Ovary (tissue), 10 donors: ENCODE measurements at places on chromosomes 5 and 9. TPM values are rescaled to one million over a fixed set of nuclear protein-coding genes. Genes with fewer than 3 reads are reported as not detected.

DNA sequence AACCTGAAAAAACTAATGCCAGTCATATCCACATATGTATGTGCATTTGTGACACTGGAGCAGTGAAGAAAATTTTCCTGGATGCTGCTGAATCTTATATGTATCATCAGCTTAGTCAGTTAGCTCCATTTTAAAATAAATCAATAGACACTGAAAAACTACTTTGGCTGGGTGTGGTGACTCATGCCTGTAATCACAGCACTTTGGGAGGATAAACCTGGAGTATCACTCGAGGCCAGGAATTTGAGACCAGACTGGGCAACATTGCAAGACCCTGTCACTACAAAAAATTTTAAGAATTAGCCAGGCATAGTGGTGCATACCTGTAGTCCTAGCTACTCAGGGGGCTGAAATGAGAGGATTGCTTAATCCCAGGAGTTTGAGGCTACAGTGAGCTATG, 511.0 kb upstream of the TLE4 start:
- no peaks in the 10 kb centered on the region for H3K4me1 ChIP-seq
- DNase-seq, result no peak
- H3K27ac ChIP-seq, result no peak overlapping the region
- no peak overlapping the region for H3K4me3 ChIP-seq
- no peaks in the 10 kb centered on the region for H3K27me3 ChIP-seq

The INSYN2B gene
- polyA plus RNA-seq, result 0.12 TPM

DNA sequence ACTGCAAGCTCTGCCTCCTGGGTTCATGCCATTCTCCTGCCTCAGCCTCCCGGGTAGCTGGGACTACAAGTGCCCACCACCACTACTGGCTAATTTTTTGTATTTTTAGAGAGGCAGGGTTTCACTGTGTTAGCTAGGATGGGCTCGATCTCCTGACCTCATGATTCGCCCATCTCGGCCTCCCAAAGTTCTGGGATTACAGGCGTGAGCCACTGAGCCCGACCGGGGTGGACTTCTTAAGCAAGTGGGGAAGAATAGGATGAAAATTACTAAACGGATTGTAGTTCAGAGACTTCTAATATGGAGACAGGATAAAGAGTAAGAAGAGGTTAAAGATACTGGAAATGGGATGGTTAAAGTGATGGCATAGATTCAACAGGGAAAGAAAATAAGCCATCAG, 132.3 kb upstream of the IRX2 start:
- no peaks in the 10 kb centered on the region for H3K27me3 ChIP-seq
- H3K4me1 ChIP-seq, result no peaks in the 10 kb centered on the region
- H3K27ac ChIP-seq, result no peak overlapping the region

The RNF130 gene
- polyA plus RNA-seq, result 74.0 TPM

DNA sequence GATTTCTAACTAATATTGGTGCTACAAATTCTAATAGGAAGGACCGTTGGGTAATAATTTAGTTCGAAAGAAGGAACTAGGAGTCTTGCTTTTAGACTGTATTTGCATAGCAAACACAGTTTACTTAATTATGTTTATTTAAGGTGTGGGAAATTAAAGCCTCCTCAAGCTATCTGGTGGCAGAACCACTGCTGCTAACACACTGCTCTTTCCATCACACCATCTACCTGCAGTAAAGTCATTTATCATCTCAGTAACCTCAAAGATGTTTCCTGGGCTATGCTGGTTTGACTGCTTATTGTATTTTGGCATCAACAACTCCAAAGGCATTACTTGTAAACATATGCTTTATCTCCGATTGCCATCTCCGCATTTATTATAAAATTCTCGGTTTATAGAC, 114.3 kb downstream of the DEPDC1B start:
- no peak overlapping the region for H3K27ac ChIP-seq
- H3K4me3 ChIP-seq, result no peak overlapping the region
- H3K27me3 ChIP-seq, result no peaks in the 10 kb centered on the region
- no peaks in the 10 kb centered on the region for H3K4me1 ChIP-seq
- H3K36me3 ChIP-seq, result no peaks in the 10 kb centered on the region
- DNase-seq, result no peak

The JAK2 gene
- 15.9 TPM for polyA plus RNA-seq

DNA sequence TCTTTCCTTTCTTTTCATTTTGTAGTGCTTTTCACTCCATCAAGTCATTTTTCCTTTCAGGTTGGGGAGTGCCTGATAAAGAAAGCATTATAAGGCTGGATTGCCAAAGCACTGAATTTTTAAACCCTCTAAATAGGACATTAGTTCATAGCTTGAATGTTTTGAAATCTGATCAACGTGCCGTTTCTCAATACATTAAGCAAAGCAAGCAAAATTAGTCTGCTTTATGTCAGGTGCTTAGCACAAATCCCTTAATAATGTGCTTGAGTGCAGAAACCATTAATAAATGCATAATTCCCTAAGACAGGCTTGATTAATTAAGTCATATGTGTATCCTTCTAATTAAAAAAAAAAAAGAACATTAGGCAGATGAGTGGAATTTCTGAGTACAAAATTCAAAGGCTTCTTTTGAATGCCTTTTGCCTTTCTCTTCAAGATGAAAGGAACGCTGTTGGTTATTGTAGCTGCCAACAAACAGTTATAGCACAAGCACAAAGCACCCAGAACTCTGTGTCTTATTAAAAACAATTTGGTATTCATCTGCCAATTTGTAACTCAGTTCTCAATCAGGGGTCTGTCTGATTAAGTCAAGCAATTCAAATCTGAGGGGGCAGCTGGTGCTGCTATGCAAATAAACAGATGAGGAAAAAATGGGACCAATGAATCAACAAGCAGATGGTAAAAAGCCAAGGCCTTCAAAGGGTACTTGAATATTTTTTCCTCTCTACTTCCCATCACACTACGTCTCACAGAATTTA, 233.7 kb downstream of the TLE1 start:
- H3K36me3 ChIP-seq, result no peaks in the 10 kb centered on the region
- no peaks in the 10 kb centered on the region for H3K27me3 ChIP-seq
- no peak overlapping the region for H3K4me3 ChIP-seq
- no peak overlapping the region for H3K27ac ChIP-seq
- no peaks in the 10 kb centered on the region for H3K4me1 ChIP-seq

- DNase-seq, result no peak
- H3K36me3 ChIP-seq, result no peaks in the 10 kb centered on the region
- no peak overlapping the region for H3K4me3 ChIP-seq
Measured at GRCh38 chr5:129718471-129719090, 29.3 kb upstream of the MINAR2 start.

DNA sequence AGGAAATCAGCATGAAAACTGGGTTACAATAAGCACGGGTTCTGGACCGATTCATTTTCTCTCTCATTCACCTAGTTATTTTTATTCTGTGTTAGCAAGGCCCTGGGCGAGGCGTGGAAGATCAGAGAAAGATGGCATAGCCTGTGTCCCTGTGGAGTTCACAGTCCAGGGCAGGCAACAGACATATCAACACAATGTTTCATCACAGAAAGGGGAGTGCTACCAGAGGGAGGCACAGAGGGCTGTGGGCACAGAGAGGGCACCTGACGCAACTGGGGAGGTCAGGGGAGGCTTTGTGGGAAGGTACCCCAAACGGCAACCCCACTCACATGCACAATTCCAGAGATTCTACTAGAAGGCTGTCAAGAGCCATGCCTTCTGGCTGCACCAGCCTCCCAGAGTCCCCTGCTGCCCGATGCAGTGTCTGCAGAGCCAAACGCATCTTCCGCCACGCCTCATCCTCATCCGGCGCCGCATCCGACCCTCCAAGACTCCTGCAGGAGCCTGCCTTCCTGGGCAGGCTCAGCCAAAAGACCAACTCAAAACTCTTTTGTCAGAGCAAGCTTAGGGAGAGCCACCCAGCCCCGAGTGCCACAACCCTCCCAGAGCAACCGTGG, 1.4 kb downstream of the FAM193B start:
- peaks cover 8% of the 10 kb centered on the region for H3K4me1 ChIP-seq
- no peaks in the 10 kb centered on the region for H3K36me3 ChIP-seq
- no peaks in the 10 kb centered on the region for H3K27me3 ChIP-seq
- no peak overlapping the region for H3K27ac ChIP-seq
- H3K4me3 ChIP-seq, result peak overlapping the region; percentile 63

The OSMR gene
- polyA plus RNA-seq, result 16.6 TPM

DNA sequence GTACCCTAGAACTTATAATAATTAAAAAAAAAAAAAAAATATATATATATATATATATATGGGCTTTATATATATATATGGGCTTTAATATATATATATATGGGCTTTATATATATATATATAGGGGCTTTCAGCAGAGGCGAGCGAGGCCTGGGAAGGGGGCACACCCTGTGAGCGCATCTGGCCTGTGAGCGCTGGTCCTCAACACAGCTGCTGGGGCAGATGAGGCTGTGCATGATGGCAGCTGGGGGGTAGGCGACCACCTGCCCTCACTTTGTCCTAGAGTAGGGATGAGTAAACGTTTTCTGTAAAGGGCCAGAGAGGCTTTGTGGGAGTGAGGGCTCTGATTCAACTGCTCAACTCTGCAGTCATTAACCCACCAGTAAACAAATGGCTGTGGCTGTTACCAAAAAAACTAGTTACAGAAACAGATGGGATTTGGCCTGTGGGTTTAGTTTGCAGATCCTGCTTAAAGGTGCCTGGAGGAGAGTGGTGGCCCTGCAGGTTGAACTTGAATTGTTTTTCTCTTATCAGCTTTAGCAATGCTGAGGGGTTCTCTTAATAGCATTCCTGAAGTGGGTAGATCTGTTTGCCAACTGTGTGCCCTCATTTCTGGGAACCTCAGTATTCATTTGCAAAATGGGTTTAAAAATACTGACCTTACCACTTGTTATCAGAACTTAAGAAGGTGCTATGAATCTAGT, 88.1 kb upstream of the EPB41L4B start:
- no peak overlapping the region for H3K27ac ChIP-seq
- no peak overlapping the region for H3K4me3 ChIP-seq
- no peaks in the 10 kb centered on the region for H3K27me3 ChIP-seq
- H3K36me3 ChIP-seq, result no peaks in the 10 kb centered on the region
- DNase-seq, result no peak

GRCh38 chr5:63135291-63135690, 556.7 kb downstream of the LRRC70 start:
- H3K27me3 ChIP-seq, result no peaks in the 10 kb centered on the region
- H3K27ac ChIP-seq, result no peak overlapping the region
- DNase-seq, result no peak

The MEF2C gene
- polyA plus RNA-seq, result 73.8 TPM

GRCh38 chr5:8729437-8729836, 816.4 kb downstream of the SEMA5A start:
- H3K27ac ChIP-seq, result no peak overlapping the region
- H3K4me3 ChIP-seq, result no peak overlapping the region
- H3K4me1 ChIP-seq, result no peaks in the 10 kb centered on the region

DNA sequence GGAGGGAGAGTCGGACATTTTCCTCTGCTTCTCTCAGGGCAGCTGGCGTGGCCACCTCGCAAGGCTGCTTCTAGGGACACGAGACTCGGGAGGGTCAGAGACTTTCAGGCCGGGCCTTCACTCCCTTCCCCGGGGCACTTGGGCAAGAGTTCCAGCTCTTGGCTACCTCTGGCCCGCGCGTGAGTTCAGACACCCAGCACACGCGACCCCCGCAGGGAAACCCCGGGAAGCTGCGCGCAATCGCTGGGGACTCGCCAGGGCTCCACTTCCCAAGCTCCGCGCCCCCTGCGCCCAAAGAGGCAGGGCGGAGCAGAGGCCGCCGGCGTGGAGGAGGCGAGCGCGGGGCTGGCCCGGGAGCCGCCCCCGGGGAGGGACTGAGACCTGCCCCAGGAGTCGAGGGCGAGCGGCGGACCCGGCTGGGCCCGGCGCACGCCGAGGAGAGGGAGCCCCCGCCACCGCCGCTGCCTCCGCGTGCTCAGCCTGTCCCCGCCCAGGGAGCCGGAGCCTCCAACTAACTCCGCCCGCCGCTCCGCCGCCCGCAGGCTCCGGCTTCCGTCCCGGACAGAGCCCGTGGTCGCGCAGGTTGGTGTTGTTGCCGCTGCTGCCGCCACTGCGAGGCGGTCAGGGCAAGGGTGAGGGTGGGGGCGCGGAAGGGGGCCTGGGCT, at the start of gene PAM:
Gene PAM (plus strand): TSS at position 539 of the 665 bp plus-strand sequence. CDS start 110,891 bp downstream, outside the sequence.
- peak within 1 kb of the TSS; percentile 84 for H3K4me3 ChIP-seq
- DNase-seq, result peak; percentile 81
- peaks cover 7% of the 10 kb centered on the region for H3K4me1 ChIP-seq
- no peaks in the 10 kb centered on the region for H3K27me3 ChIP-seq
- no peaks in the 10 kb centered on the region for H3K36me3 ChIP-seq
- peak within 1 kb of the TSS; percentile 28 for H3K27ac ChIP-seq

The GOLGA1 gene
- 7.6 TPM for polyA plus RNA-seq

The CAST gene
- polyA plus RNA-seq, result 276 TPM

The DDX4 gene
- polyA plus RNA-seq, result 0.63 TPM

The CCNO gene
- 1.1 TPM for polyA plus RNA-seq

DNA sequence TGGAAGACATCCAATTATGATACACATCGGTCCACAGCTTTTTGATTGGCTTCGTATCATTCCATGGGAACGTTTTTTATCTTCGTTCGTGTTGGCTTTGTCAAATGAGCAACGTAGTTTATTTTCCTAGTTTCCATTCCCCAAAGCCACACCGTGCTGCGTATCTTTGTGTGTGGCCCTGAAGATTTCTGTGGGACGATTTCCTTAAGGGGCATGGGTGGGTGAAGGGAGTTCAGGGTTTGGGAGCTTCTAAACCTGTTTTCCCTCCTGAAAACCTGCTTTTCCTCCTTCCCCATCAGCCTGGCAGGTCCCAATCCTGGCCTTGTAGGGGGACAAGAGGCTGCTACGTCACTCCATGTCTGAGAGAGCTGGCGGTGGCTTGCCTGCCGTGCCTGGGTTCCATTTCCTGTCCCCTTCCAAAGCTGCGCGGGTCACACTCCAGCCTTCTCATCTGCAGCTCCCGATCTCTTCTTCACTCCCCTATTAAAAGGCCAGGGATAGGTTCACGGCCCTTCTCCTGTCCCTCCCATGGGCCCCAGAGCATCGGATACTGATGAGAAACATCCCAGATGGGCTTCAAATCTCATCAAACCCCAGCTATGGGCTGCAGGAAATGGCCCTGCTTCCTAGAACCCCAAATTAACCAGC, 23.5 kb upstream of the ASS1 start:
- H3K27ac ChIP-seq, result no peak overlapping the region
- H3K4me1 ChIP-seq, result no peaks in the 10 kb centered on the region
- no peak for DNase-seq
- no peaks in the 10 kb centered on the region for H3K36me3 ChIP-seq

The LCN1 gene
- not detected for polyA plus RNA-seq

The UBQLN1 gene
- polyA plus RNA-seq, result 82.9 TPM

The WNK2 gene
- polyA plus RNA-seq, result 0.53 TPM
